Bronchial smooth muscle cell (primary cell): ENCODE measurements at places on chromosomes 4 and X. TPM values are rescaled to one million over a fixed set of nuclear protein-coding genes. Genes with fewer than 3 reads are reported as not detected.

The SHROOM4 gene
- total RNA-seq, result 0.17 and 0.47 TPM in 2 replicates

The SPANXN4 gene
- not detected in 2 replicates for total RNA-seq

The ABLIM2 gene
- total RNA-seq, result 0.09 TPM in 1 of 2 replicates, not detected in the other

The PHKA2 gene
- 10.9 and 16.3 TPM in 2 replicates for total RNA-seq

The SRPK3 gene
- total RNA-seq, result 0.32 and 0.43 TPM in 2 replicates

The NLRP2B gene
- total RNA-seq, result under 0.01 TPM in 1 of 2 replicates, not detected in the other

The ADRA2C gene
- total RNA-seq, result 0.09 and 0.16 TPM in 2 replicates

The MTNR1A gene
- not detected in 2 replicates for total RNA-seq
